Hindlimb muscle (tissue), 1 donor: ENCODE measurements at places on chromosomes 16 and 17. TPM values are rescaled to one million over a fixed set of nuclear protein-coding genes. Genes with fewer than 3 reads are reported as not detected.
A peak's percentile ranks its signal among the peaks of the same experiment; 100 is the strongest.

DNA sequence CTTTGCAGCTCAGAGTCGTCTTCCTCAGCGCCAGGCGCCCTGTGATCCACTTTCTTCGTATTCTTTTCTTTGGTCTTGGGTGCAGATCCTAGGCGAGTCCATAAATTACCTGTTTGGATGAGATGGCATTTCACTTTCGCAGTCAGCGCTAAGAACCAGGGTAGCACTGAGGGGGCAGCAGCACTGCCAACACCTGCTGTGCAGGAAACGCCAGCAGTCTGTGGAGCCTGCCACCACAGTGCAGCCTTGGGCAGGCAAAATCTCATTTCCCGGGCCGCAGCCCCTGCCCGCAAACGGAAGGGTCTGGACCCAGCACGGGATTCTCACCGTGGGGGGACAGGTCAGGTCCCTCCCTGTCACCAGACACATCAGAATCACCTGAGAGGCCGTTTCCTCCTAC is 12.2 kb upstream of the ITGAE start:
- DNase-seq: no peak

GRCh38 chr16:50585331-50585776 is 37.2 kb downstream of the NKD1 start:
- peak; percentile 73 for DNase-seq

SMIM36 gene
- 0.09 TPM for polyA plus RNA-seq

AIPL1 gene
- not detected for polyA plus RNA-seq

CDH16 gene
- polyA plus RNA-seq: not detected
